T47D (cell line): ENCODE measurements at places on chromosomes 2 and 18.

DNA sequence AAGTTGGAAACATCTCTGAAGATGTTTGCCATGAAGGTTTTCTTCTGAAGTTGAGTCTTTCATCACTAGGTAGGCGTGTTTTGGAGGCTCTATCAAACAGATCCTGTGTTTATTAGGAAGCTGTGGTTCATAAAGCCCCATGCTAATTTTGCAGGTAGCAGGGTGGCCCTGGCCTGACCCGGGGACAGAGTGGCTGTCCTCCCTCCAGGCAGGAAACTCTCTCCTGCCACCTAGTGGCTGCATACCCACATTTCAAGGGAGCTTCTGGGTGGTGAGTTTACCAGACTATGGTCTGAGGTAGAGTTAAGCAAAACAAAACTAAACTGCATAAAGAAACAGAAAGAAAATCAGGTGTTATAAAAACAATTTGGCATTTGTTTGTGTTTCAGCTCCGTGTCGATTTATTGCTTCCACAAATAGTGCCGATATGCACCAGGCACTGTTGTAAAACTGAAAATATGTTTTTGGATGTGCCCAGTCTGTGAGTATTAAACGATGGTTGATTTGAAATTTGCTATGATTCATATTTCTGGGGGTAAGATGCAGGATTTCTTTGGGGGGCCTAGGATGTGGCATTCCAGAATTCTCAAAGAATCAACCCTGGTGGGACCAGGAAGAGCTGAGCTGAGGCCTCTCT lies 26.0 kb upstream of the IL37 start:
- DNase-seq: peak; percentile 42

GRCh38 chr2:12504443-12504842 lies 212.3 kb upstream of the TRIB2 start:
- no peak for DNase-seq

DNA sequence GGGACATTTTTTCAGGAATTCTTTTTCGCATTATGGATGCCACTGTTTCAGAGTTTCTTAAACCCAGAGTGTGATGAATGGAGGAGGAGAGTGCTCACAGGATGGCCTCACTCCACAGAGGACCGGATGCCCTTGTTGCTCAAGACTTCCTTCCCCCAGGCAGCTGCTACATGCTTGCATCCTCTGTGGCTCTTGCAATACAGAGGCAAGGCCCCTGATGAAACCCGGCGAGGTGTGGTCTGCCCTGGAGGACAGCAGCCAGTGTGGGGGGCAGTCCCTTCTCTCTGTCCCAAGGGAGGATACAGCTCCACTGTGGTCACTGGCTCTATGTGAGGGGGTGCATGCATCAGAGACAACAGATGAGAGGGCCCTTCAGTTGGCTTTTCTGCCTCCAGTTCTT lies 109.6 kb downstream of the SH3RF3 start:
- DNase-seq: no peak

- DNase-seq: peak; percentile 47
These were observed 5.4 kb downstream of the HS6ST1 start for GRCh38 chr2:128313091-128313836.

GRCh38 chr2:30514134-30514847 lies 67.2 kb downstream of the LCLAT1 start:
- no peak for DNase-seq

- no peak for DNase-seq
These were observed 102.9 kb downstream of the ALPK2 start for GRCh38 chr18:58525928-58526424.

DNA sequence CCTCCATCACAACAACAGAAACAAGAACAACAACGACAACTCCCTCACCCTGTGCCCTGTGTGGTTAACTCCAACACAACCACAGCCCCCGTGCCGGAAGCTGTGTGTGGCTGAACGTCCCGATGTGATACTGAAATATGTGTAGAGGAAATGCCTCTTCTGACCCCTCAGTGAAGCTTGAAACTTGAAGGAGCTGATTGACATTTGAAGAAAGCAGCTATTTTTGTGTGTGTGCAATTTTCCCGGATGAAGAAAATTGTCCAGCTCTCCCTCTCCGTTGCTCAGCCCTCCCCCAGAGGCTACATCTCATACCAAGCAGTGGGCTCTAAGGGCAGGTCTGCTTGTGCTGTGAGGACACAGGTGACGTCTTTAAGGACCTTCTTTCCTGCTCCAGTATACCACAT lies 173.8 kb downstream of the ICOS start:
- DNase-seq: no peak

DNA sequence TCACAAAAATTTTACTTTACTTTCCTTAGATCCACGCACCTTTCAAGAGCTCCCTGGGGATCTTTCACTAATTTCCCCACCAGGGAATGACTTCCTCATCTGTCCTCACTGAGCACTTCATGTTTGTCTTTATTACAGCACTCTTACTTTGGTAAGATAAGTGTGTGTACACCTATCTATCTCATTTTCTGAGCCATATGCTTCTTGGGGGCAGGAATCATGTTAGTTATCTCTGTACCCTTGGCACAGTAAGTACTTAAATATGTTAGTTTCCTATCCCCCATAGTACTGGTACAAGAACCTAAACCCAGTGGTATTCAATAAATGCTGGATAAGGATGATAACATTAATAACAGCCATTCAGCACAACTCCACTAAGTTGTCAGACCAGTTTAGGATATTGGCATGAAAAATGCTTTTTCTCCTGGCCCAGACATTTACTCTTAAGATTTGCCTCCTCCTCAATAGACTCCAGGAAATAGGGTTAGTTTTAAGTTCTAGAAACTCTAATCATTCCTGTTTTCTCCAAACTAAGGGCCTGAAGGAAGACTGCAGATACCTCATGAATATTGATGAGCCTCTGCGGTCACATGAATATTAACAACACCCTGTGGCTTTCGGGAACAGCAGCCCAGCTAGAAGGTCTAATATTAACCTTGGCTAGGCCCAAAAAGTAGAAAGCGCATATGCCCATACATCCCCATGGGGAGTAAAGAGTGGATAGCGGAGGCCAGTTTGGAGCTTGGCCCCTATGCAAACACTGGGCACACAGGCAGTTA lies 38.2 kb downstream of the NHEJ1 start:
- DNase-seq: no peak

DNA sequence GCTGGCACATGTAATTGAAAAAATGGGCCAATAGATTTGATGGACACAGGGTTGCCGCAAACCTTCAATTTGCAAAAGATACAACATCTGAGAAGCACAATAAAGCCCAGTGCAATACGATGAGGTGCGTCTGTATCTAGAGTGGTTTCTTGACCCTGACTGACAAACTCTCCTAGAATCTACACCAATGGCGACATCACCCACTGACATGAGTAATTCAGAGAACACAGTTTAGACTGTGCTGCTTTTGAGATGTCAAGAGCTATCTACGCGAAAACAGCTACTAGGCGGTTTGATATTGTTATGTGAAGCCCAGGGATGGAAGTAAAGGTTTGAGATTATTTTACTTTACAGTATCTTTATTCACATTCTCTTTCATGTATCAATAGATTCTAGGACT lies 104.9 kb downstream of the EIPR1 start:
- DNase-seq: no peak

DNA sequence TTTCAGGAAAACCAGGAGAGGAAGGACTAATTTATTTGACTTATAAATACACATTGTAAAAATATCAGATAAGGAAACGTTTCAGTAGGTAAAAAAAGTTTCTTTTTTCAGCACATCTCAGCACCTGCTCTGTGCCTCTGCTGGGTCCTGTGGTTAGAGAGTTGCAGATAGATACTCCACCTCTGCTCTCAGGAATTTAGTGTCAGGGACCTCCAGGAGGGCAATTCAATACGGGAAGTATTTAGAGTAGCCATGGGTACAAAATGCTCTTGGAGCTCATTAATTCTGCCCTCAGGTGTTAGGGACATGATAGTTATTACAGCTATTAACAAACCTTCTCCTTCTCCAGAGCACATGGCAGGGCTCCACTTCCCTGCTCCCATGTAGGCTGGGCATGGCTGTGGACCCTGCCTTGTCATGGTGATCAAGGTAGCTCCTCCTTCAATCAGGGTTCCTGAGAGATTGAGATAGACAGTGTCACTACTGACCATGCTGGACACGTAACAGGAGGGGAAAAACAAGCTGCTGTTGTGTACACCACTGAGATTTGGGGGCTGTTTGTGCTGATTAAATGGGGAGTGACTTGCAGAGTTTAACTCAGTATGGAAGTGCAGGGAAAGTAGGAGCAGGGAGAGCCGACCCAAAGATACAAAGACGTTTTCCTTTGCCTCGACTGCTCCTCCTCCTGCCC lies 185.6 kb upstream of the COPS8 start:
- no peak for DNase-seq

- DNase-seq: no peak
These were observed 19.1 kb downstream of the HDAC4 start for GRCh38 chr2:239381709-239382134.
